Fibroblast of skin of left quadriceps (primary cell): ENCODE measurements at places on chromosomes 1 and 21.

DNA sequence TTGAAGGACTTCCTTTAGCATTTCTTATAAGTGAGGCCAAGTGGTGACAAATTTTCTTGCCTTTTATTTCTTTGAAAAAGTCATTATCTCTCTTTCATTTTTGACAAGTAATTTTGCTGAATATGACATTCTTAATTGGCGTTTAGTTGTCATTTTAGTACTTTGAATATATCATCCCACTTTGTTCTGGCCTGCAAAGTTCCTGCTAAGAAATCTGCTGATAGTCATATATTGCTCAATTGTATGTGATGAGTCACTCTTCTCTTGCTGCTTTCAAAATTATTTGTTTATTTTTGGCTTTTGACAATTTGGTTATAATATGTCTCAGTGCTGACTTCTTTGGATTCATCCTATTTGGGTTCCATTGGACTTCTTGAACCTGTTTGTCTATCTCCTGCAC, 312.6 kb downstream of the DUSP10 start:
- DNase-seq = no peak

- DNase-seq = no peak
These were observed 1.9 kb downstream of the TMCO4 start for GRCh38 chr1:19797827-19798226.

- DNase-seq = peak; percentile 42
These were observed 8.7 kb upstream of the MDM4 start for GRCh38 chr1:204507317-204508105.

- DNase-seq = peak; percentile 32
These were observed 53.0 kb downstream of the DMRTB1 start for GRCh38 chr1:53511933-53512806.
